ENCODE measurements at places on chromosomes 4 and X. TPM values are rescaled to one million over a fixed set of nuclear protein-coding genes. Genes with fewer than 3 reads are reported as not detected.

Gene EGF
- 0.26 TPM for total RNA-seq

Gene BTK
- total RNA-seq = not detected

Gene G3BP2
- 122 TPM for total RNA-seq

Gene ADGRL3
- total RNA-seq = not detected

Gene NUDT11
- 10.4 TPM for total RNA-seq

Gene PDLIM3
- total RNA-seq = 9.5 TPM

Gene WDFY3
- total RNA-seq = 42.1 TPM

Gene RTL5
- 5.1 TPM for total RNA-seq

Gene PPP4R3C
- not detected for total RNA-seq

Gene TLL1
- total RNA-seq = not detected

Gene INPP4B
- 11.2 TPM for total RNA-seq
